ENCODE measurements at places on chromosomes 16 and 17.

GRCh38 chr17:78384479-78385175 lies 6.2 kb downstream of the PGS1 start:
- no peak for DNase-seq

- no peak for DNase-seq
These were observed 41.3 kb downstream of the GPRC5B start for GRCh38 chr16:19843371-19843770.

DNA sequence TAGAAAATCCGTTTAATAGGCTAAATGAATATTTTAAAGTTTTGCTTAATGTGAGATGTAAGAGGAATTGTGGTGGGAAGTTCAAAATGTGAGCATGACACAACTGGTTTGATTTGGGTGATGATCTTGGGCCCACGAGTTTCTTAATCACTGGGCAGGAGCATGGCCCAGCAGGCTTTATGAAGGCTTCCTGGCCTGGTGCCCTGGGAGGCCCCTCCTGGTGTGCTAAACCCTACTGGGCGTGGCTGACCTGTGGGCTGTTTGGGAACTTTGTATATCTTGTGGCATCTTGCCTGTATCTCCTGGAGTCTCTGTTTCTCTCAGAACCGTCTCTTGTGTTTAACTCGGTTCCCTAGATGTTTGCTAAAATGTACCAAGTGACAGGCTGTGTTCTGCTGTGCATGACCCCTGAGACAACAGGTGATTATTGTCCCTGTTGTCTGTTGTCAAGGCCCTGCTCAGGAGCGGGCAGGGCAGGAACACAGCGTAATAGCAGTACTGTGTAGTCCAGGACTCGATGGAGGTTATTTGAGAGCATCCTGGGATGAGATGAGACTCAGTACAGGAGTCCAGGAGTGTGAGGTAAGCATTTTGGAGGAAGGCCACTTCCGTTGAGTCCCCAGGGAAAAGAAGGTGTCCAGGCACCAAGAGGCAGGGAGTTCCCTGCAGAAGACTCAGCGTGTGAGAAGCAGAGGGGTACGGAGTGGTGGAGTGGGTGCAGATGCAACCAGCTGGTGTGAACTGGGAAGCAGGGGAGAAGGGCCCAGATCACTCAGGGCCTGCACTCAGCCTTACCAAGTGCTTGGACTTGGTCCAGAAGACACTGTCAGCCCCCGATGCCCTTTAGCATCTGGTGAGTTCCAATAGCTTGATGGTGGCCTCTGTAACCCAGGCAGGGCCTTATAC lies 48.5 kb downstream of the B9D1 start:
- DNase-seq, result no peak

DNA sequence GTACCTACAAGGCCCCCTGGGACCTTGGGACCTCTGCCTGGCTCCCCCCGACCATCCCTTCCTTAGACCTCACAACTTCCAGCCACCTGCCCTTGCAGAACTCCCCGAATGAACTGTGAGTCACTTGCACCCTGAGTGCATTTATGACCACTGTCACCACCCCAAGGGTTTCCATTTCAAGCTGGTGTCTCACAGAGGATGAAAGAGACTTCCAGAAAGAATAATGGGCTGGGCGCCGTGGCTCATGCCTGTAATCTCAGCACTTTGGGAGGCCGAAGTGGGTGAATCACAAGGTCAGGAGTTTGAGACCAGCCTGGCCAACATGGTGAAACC lies 124.5 kb upstream of the CIBAR2 start:
- no peak for DNase-seq

DNA sequence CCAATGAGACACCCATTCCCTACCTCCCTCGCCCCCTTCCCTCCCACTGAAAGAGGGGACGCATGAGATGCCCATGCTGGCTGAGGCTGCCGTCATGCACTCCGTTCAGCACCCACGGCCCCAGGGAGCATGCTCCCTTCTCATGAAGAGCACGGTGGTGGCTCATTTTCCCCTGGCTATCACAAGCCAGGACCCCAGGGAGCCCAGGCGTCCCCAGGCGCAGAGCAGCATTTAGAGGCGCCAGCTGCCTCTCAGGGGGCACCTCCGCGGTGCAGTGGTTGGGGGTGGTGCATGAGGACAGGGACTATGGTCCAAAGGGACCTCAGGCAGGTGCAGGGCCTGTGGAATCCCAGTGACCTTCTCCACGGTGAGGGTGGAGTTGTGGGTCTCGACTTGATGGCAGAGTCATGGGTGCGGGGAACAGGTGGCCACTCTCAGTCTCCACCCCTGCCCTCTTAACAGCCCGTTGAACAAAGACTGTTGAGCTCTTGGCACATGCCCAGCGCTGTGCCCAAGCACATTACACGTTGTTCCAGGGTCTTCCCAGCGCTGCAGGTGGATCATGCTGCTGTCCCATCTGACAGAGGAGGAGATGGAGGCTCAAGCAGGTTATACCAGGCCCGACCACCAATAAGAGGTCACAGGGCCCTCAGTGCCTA lies 13.6 kb downstream of the KIF19 start:
- no peak for DNase-seq

DNA sequence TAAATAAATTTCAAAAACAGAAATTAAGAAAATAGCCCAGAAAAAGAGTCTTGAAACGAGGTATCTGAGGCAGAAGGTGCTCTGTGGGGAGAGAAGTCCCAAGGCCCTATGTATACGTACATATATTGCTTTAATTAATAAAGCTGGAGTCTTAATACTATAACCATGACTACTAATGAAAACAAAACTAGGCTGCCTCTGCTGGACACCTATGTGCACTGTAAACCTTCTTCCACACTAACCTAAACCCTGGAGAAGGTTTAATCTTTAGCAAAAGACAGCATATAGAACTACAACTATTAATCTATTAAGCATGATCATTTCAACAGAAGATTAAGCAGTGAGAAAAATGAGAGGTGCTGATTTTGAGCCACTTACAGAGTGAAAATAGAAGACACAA lies 153.9 kb upstream of the C17orf78 start:
- no peak for DNase-seq

GRCh38 chr17:30244853-30245385 lies 9.4 kb upstream of the SLC6A4 start:
- no peak for DNase-seq

GRCh38 chr17:72684405-72685020 lies 408.0 kb downstream of the SLC39A11 start:
- DNase-seq, result no peak

- no peak for DNase-seq
These were observed 419.9 kb downstream of the CDH13 start for GRCh38 chr16:83046664-83047063.

DNA sequence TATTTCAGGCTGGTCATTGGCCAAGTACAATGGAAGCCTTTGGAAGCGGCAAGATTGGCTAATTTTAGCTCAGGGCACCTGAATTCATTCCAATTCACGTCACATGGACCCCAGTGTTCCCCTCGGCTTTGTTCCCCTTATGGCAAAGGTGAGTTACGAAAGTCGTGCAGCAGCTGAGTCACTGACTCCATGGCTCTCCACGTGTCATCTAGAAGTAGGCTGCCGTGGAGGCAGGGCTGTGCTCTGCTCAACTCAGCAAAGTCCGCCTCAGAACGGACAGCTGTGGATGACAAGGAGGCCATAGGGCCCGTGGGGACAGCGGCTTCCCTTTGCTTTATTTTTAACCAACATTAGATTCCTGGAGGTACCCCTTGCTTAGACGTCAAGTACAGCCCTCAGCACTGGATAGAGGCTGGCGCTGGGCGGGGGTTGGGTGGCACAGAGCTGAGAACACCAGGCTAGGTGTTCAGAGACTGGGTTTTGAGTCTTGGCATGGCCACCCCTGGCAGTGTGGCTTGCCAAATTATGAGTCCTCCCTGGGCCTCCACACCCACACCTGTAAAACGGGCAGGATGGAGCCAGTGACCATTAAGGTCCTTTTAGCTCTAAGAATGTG lies 23.6 kb downstream of the ADAD2 start:
- no peak for DNase-seq

GRCh38 chr16:2895813-2896212 lies 12.8 kb downstream of the FLYWCH2 start:
- DNase-seq, result no peak

DNA sequence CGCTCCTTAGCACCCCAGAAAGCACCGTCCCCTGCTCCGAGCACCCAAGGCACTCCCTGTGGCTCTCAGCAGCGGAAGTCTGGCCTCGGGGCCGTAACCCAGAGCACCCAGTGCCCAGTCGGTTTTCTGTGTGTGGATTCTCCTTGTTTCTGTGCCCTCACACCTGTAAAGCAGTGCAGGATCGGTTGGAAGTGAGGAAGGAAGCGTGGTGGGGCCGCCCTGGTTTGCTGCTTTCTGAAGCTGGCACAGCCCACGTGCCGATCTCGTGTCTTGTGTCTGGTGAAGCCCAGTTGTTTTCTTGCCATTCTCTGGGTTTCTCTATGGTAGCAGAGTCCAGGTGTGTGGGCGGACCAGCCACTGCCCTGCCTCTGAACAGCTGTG lies 3.7 kb downstream of the ACSF3 start:
- no peak for DNase-seq

GRCh38 chr17:1767358-1767757 lies 5.5 kb downstream of the SERPINF1 start:
- no peak for DNase-seq

DNA sequence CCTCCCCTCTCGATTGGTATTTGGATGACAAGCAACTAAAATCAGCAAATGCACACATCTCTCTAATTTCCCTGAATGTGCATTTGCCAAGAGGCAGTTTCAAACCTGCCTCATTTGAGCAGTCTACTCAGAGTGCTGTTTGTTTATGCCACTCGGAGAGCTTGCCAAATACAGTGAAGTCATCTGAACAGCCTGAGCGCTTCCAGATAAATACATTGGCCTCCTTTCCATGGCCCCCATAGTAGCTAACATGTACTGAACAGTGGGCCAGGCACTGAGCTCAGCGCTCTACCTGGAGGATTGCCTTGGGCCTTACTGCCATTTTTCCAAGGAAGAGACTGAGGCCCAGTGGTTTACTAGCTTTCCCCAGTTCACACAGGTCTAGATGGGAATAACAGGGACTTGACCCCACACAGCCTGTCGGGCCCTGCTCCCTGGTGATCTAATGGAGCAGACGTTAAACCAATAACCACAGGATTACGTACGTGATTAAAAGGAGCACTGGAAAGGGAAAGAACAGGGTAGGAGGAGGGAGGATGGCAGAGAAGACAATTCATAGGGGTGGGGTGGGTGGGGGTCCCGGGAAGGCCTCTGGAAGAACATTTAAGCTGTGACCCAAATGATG lies 18.7 kb upstream of the ANKRD40CL start:
- no peak for DNase-seq

- DNase-seq, result no peak
These were observed at the start of gene PLXDC1 for GRCh38 chr17:39151150-39151942. PLXDC1 (minus strand) TSS chr17:39151637; CDS start chr17:39151437, 200 bp downstream.

DNA sequence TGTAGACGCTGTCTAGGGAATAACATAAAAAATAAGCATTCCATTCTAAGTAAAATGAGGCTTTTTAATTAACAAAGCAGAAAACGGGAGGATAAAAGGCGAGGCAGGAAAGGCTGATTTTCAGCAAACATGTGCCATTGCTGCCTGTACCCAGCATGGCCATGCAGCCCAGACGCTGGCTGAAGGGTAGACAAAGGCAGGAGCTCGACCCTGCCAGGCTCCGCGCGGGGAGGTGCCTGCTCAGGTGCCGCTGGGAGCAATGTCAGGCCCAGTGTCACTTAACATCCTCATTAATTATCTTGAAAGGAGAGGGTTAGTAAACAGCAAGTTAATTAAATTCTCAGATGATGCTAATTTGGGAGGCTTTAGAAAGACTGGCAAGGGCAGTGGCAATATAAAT lies 136.0 kb downstream of the ZFHX3 start:
- no peak for DNase-seq

- peak; percentile 47 for DNase-seq
These were observed 15.0 kb upstream of the SCIMP start for GRCh38 chr17:5249615-5250014.

DNA sequence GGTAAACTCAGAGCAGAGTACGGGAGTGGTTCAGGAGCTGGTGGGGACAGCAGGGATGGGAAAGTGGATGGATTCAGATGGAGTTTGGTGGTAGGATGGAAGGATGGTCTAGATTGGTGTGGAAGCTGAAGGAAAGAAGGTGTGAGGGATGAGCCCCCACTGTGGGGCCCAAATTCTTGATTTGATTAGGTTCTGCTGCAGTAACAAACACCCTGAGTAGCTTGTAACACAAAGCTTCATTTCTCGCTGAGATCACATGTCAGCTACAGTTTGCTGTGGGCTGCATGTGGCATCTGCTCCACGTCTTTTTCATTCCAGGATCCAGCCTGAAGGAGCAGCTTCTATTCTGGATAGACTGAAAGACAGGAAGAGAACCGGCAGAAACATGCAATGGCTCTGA lies 143.8 kb downstream of the IRX3 start:
- no peak for DNase-seq

- no peak for DNase-seq
These were observed 3.0 kb upstream of the CCL2 start for GRCh38 chr17:34252095-34252443.

GRCh38 chr17:28860363-28860808 lies 5.6 kb downstream of the ERAL1 start:
- no peak for DNase-seq

Measured in stimulated activated CD4-positive, alpha-beta T cell treated with anti-CD3 and anti-CD28 coated beads, Interleukin-2, amount 100 ng/mL, for 4 hours (primary cell).